ENCODE measurements at places on chromosomes 2 and 18. TPM values are rescaled to one million over a fixed set of nuclear protein-coding genes. Genes with fewer than 3 reads are reported as not detected.

The SLC35F5 gene
- 34.5 TPM for total RNA-seq

The NT5DC4 gene
- total RNA-seq, result not detected

The OTOS gene
- not detected for total RNA-seq

The GALNT5 gene
- total RNA-seq, result 7.6 TPM

The PAIP2B gene
- total RNA-seq, result 0.52 TPM

The ABCG5 gene
- total RNA-seq, result not detected

The SMCHD1 gene
- 32.9 TPM for total RNA-seq

The ALLC gene
- not detected for total RNA-seq

The ATP6V1B1 gene
- 0.40 TPM for total RNA-seq

The SERPINB10 gene
- not detected for total RNA-seq

The NTSR2 gene
- not detected for total RNA-seq

The RAB6C gene
- total RNA-seq, result not detected

The DGUOK gene
- 92.9 TPM for total RNA-seq

The MCM6 gene
- 16.4 TPM for total RNA-seq

The COL5A2 gene
- 529 TPM for total RNA-seq

The FASTKD2 gene
- 22.7 TPM for total RNA-seq

The TCF7L1 gene
- total RNA-seq, result 1.4 TPM

The PAX8 gene
- total RNA-seq, result 1.9 TPM

The PLGLB2 gene
- 0.32 TPM for total RNA-seq

The FNDC4 gene
- 10.4 TPM for total RNA-seq
